Iris pigment epithelial cell (primary cell): ENCODE measurements at places on chromosomes 4 and X.

DNA sequence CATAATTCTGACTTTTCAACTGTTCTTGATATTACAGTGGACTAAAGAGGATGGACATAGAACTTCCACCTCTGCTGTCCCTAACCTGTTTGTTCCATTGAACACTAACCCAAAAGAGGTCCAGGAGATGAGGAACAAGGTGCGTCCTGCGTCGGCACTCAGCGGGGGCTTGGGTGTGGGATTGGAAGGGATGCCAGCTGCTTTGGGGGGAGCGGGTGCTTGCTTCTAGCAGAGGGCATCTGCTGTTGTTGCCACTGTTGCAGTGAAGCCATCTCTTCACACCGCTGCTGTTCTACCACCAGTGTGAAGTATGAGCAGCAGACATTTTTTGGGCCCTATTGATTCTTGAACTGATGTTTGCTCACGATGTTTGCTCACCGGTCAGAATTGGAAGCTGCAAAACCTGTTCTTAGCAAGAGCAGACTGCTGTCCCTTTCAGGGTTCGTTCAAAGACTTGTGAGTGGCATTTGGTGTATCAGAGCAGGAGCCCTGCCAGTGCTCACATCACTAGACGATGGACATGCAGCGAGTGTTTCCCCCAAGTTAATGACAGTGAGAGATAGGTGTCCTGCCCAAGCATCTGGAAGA lies 55.4 kb downstream of the NOP14 start:
- no peak for DNase-seq

GRCh38 chr4:11021333-11021732 lies 336.8 kb upstream of the CLNK start:
- no peak for DNase-seq

GRCh38 chr4:118682928-118683327 lies 2.3 kb upstream of the METTL14 start:
- peak; percentile 31 for DNase-seq

- peak; percentile 54 for DNase-seq
These were observed 37.2 kb downstream of the PCGF3 start for GRCh38 chr4:742742-743311.

- DNase-seq, result peak; percentile 94
These were observed 28.1 kb upstream of the SPON2 start for GRCh38 chr4:1200425-1201035.

DNA sequence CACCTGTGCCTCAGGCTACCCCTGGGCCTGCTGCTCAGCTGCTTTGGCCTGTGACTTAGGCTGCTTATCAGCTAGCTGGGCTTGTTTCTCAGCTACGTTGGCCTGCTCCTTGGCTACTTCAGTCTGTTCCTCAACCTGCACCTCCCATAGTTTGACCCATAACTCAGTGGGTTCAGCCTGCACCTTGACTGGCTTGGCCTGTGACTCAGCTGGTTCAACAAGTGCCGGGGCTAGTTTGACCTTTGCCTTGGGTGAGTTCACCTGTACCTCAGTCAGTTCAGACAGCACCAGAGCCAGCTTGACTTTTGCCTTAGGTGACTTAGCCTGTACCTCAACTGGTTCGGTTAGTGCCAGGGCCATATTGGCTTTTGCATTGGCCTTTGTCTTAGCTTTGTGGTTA lies 171.2 kb downstream of the MSN start:
- DNase-seq, result no peak

- DNase-seq, result no peak
These were observed 2.0 kb downstream of the PRKX start for GRCh38 chrX:3711331-3711917.

DNA sequence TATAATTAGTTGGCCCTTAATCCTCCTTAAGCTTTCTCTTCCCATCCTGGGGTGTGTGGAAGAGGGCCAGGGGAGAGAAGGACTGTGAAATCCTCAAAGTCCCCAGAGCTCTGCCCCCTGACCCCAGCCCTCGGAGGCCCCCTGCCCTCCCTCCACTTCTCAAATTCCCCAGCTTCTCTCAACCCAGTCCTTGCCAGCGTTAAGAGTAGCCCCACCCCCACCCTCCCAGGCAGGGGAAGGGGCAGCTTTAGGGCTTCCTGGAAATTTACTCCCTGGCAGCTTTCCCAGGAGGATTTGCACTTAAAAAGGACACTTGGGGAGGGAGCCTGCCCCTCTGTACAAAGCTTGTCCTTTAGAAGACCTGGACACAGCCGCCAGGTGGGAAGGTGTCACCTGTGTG lies 11.8 kb upstream of the CD40LG start:
- DNase-seq, result no peak

GRCh38 chr4:128461291-128462102 lies 173.9 kb upstream of the PGRMC2 start:
- DNase-seq, result peak; percentile 95

DNA sequence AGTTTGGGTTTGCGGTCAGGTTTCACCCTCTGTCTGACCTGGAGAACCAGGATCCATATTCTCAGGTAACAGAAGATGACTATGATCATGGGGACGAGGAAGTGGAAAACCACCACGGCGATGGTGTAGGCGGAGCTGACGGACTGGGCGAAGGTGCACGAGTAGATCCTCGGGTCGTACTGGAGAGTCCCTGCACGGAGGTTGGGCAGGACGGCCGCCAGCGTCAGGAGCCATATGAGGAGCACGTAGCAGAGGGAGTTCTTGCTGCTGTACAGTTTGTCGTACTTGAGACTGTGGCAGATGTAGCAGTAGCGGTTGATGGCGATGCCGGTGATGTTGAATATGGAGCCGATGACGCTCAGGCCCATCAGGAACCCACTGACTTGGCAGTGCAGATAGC lies 21.3 kb downstream of the MTNR1A start:
- no peak for DNase-seq

- DNase-seq, result no peak
These were observed 811.8 kb downstream of the RAB28 start for GRCh38 chr4:12672303-12672702.

GRCh38 chrX:129791336-129791735 lies 11.6 kb downstream of the SASH3 start:
- no peak for DNase-seq

DNA sequence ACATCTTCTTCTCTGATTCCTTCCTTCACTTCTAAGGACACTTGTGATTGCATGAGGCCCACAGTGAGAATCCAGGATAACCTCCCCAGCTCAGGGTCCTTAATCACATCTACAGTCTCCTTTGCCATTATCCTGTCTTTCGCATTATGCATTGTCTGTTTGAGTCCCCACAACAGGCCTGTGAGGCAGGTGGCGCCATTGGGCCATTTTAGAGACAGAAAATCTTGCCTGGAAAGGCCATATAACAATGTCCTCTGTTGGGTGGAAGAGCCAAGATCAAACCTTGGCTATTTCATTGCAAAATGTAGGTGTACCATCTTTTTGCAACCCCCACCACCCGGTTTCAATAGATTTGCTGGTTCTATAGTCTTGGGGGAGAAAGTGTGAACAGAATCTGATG lies 11.8 kb upstream of the DCUN1D4 start:
- peak; percentile 55 for DNase-seq

GRCh38 chr4:142574306-142574705 lies 271.8 kb downstream of the INPP4B start:
- DNase-seq, result no peak

DNA sequence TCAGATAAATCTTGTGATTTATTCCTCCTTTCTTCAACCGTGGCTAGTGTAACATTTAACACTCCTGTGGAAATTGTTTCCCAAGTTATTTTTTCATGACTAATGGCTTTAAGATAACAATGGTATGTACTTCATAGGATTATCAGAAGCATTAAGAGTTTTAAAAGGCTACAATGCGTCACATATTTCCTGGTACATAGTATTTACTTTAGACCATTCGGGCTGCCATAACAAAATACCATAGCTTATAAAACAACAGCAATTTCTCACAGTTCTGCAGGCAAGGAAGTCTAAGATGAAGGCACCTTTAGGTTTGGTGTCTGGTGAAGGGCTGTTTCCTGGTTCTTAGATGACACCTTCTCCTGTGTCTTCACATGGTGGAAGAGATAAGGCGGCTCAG lies 158.6 kb downstream of the PAPSS1 start:
- peak; percentile 86 for DNase-seq

GRCh38 chr4:4899202-4899925 lies 39.9 kb downstream of the MSX1 start:
- DNase-seq, result no peak

DNA sequence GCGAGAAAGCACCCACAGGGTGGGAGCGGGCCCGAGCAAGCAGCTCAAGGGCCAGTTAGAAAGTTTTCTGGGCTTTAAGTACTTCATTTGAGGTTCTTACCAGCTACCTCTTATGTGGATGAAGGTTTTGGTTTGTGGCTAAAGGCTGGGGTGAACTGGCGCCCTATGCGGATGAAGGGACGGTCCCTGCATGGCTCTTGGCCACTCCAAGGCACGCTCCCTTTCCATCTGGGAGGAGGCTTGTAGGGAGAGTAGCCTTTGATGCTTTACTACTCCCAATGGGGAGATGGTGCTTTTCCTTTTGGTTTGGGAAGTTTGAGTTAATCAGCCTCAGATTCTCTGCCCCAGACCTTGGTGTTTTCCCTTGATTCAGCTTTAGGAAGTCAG lies 17.7 kb downstream of the MRFAP1 start:
- DNase-seq, result no peak

DNA sequence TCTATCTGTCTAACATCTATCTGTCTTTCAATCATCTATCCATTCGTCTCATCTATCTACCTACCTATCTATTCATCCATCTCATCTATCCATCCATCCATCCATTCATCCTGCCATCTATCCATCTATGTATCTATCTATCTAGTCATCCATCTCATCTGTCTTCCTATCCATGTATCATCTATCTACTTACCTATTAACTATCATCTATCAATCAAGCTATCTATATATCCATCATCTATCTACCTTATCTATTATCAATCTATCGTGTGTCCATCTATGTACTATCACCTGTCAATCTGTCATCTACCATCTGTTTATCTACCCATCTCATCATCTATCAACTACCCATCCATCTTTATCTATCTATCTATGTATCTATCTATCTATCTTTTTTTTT lies 217.7 kb downstream of the CRLF2 start:
- no peak for DNase-seq

DNA sequence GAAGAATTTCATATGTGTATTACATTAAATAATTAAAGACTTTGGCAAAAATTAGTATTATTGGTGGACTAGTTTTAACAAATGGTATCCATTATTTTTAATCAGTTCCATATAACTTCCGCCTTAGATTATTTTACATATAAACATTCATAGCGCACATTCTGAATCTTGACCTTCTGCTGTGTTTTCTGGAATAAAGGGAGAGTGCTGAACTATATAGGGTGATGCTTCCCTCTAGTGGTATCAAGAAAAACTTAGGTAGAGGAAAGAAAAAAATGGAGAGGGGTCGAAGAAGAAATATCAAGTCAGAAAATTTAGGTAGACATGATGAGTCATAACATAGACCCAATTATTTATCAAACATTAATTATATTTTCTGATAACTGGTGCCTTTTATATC lies 155.6 kb upstream of the PACRGL start:
- peak; percentile 67 for DNase-seq

DNA sequence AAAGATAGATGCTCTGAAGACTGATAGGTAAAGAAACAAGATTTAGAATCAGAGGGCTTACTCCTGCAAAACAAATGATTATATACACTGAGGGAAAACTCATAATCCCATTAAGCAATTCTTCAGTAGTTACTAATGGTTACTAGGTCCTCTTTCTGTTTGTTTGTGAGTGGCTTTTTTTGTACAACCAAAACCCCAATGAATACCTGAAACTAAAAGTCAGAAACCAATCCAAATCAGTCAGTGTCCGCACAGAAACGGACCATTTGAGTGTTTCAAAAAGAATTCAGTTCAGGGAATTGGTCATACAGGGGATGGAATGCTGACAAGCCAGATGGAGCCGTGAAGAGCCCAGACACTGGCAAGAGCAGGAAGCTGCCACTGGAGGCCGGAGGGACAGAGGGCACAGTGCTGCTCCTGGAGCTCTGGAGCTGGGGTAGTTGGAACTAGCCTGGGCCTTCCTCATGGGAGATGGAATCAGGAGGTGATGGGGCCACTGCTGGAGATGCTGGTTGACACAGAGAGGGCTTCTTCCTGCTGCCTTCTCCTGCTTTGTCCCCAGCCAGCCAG lies 31.9 kb downstream of the SETD7 start:
- no peak for DNase-seq

DNA sequence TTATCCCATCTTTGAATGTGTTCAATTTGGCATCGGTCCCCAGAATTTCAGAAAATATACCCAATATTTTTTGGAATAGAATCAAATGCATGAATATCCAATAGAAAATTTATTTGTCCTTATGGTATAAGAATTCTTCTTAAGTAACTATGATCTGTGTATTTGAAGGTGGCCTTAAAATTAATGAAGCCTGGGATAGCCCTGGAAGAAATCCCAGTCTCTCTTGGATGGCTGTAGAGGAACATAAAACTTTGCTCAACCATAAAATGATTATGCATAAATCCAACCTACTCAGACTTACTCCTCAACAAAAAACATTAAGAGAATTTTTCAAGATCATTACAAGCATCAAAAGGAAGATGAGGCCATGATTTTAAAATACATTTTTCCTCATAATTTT lies 269.4 kb upstream of the SMIM31 start:
- no peak for DNase-seq

DNA sequence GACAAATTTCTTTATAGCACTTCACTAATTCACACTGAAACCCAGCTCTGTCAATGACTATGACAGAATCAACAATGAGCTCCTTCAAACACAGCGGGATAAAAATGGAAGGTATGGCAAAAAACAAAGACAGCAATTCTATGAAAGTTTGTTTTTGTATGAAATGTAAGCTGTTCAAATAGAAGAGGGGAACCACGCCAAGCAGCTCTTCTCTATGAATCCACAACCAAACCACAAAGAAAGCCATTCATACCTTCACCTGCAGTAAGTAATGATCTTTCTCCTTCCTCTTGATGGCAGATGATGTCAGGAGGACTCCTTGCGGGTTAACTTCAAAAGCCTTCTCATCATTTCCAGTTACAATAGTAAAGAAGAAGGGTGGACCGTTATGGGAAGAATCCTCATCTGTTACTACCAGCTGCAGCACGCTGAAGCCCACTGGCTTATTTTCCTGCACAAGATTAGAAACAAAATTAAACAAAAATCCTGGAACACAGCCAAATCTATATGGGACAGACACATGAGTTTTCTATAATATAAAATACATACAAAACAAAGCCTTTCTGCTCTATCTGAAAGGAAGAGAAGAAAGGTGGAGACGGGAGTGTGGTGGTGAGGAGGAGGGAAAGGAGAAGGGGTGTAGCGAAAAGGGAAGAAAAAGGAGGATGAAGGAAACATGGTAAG lies 48.9 kb upstream of the MTNR1A start:
- no peak for DNase-seq
